ENCODE measurements at places on chromosomes 1 and 21. TPM values are rescaled to one million over a fixed set of nuclear protein-coding genes. Genes with fewer than 3 reads are reported as not detected.

ADAMTSL4 gene
- total RNA-seq = 77.7 TPM

SIM2 gene
- not detected for total RNA-seq

ANKRD34A gene
- total RNA-seq = 0.52 TPM

CRABP2 gene
- 0.74 TPM for total RNA-seq

CD1D gene
- 1.4 TPM for total RNA-seq

SLC6A17 gene
- not detected for total RNA-seq

CGN gene
- total RNA-seq = 0.92 TPM

MCOLN2 gene
- total RNA-seq = 0.52 TPM

ZBTB18 gene
- total RNA-seq = 35.4 TPM

HHIPL2 gene
- not detected for total RNA-seq

CFHR3 gene
- total RNA-seq = not detected

PLA2G2F gene
- total RNA-seq = not detected

BRDT gene
- not detected for total RNA-seq

OLIG2 gene
- total RNA-seq = not detected

ALX3 gene
- total RNA-seq = not detected

ETV3L gene
- total RNA-seq = not detected

STIL gene
- 0.42 TPM for total RNA-seq

CYP4X1 gene
- 1.6 TPM for total RNA-seq

OR2M3 gene
- total RNA-seq = not detected

S100A1 gene
- 2,048 TPM for total RNA-seq

DIO1 gene
- total RNA-seq = not detected

FOXD3 gene
- total RNA-seq = 0.32 TPM

KIF2C gene
- 0.87 TPM for total RNA-seq

SPRR1A gene
- not detected for total RNA-seq

LINGO4 gene
- total RNA-seq = 0.67 TPM

ELAPOR1 gene
- total RNA-seq = 0.30 TPM

OR2T27 gene
- total RNA-seq = not detected

UMODL1 gene
- not detected for total RNA-seq

CACNA1S gene
- not detected for total RNA-seq

CLCA4 gene
- total RNA-seq = not detected

TRMT1L gene
- total RNA-seq = 25.2 TPM

LRRC39 gene
- total RNA-seq = 209 TPM

RSRP1 gene
- total RNA-seq = 45.0 TPM

IL12RB2 gene
- 0.37 TPM for total RNA-seq

ILF2 gene
- total RNA-seq = 56.9 TPM

SPRR2E gene
- total RNA-seq = not detected
